Fibroblast of gingiva (primary cell): ENCODE measurements at places on chromosomes 3 and 15.

- DNase-seq = peak; percentile 90
Measured at GRCh38 chr3:39150803-39151631, 2.4 kb downstream of the CSRNP1 start.

DNA sequence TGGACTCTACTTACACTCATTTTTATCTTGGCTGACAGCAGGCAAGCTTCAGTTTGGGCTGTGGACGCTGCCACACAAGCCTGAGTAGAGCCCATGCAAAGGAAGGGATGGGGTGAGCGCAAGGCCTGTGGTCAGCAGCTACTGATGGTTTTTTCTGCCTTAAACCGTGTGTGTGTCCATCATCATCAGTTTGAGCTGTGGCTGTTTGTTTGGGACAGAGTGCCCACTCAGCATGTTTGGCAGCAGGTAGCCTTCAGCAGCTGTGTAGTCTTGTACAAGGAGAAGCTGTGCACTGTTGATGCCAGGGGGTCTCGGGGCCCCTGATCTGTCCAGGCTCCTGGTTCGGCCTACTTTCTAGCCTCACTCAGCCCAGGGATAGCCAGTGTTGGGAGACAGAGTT lies 3.5 kb downstream of the RBM15B start:
- DNase-seq = no peak

GRCh38 chr3:32310918-32311839 lies 72.7 kb downstream of the CMTM8 start:
- no peak for DNase-seq

- DNase-seq = no peak
Measured at GRCh38 chr3:2851835-2852234, 258.3 kb downstream of the IL5RA start.

DNA sequence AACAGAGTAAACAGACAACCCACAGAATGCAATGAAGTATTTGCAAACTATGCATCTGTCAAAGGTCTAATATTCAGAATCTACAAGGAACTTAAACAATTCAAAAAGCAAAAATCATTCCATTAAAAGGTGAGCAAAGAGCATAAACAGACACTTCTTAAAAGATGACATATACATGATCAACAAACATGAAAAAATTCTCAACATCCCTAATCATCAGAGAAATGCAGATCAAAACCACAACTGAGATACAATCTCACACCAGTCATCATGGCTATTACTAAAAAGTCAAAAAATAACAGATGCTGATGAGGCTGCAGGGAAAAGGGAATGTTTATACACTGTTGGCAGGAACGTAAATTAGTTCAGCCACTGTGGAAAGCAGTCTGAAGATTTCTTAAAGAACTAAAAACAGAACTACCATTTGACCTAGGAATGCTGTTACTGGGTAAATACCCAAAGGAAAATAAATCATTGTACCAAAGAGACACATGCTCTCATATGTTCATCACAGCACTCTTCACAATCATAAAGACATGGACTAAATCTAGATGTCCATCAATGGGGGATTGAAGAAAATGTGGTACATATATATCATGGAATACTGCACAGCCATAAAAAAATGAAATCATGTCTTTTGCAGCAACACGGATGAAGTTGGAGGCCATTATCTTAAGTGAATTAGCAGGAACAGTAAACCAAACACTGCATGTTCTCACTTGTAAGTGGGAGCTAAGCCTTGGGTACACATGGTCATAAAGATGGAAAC lies 393.3 kb upstream of the CBLB start:
- DNase-seq = peak; percentile 85

GRCh38 chr3:55984626-55985025 lies 483.6 kb downstream of the ERC2 start:
- DNase-seq = no peak

DNA sequence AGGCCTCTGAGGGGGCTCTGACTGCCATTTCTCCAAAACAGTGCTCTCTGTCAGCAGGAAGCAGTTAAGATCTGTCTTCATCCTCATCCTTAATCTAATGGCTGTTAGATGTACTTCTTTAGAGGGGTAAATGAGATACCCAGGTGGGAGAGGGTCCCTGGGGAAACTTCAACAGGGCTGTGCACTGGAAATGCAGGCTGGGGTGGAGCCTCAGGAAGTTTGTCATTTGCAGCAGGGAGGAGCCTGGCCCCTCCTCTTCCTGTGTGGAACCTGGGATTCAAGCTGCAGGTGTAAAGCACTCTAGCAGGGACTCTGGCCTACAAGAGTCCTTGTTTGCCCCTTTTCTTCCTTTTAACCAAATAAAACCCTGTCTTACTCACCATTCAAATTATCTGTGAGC lies 1173.6 kb downstream of the OTOL1 start:
- no peak for DNase-seq

DNA sequence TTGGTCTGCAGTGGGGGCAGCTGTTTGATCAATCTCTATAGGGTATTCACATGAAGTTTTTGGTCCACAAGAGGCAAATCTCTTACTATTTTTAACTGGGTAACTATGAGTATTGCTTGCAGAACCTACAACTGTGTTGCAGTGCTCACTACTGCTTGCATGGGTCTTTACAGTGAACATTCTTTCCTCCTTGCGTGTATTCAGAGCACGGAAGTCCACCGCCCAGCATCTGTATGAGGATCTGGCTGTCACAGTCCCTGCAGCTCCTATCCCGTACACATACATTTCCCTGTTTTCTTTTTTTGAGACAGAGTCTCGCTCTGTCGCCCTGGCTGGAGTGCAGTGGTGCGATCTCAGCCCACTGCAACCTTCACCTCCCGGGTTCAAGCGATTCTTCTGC lies 449.9 kb downstream of the FGF12 start:
- no peak for DNase-seq

DNA sequence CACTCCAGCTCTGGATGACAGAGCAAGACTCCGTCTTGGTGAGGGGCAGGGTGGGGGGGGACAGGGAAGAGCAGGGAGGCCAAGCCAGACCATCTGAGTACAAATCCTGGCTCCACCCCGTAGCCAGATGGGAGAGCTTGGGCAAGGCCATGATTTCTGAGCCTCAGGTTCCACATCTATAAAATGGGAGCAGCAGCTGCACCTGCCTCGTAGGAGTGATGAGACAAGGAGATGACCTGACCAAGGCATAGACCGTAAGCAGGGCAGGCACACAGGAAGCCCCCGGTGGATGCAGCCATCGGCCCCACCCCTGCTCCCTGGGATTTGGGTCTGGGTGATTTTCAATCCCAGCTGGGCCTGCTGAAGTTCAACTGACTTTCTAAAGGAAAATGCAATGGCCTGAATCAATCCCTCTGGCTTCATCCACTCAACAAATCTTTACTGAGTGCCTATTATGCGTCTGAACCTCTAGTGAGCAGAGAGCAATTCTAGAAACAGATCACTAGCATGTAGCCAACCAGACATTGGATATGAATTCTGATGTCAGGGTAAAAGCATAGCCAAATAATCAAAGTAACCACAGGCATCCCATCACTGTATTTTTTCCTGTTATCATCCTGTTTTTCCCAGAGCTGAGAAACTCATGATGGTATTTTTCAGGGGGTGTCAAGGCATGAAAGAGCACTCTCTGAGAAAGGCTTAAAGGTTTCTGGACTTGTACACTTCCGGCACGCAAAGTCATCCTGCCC lies 141.2 kb downstream of the NUP210 start:
- DNase-seq = no peak

- DNase-seq = no peak
Measured at GRCh38 chr15:49926740-49927139, 192.3 kb downstream of the ATP8B4 start.

- DNase-seq = no peak
Measured at GRCh38 chr15:73796331-73796831, 43.2 kb upstream of the INSYN1 start.

DNA sequence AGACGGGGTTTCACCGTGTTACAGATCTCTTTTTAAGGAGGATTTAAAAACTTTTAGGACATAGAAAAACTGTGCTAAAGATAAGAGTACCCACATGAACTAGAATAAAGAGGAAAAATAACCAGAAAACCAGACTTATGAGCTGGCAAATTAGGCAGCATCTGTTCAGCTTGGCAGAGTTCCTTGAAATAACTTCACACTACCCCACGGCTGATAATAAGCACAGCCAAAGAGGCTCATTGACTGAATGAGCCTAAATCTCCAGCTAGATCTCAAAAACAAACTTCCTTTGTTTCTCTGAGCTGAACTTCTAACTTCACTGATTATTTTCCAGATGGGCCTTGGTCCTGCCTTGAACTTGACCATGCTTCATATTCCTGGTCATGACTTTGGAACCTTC lies 26.7 kb upstream of the PIK3R4 start:
- DNase-seq = no peak

GRCh38 chr3:157916672-157917071 lies 189.5 kb downstream of the SHOX2 start:
- no peak for DNase-seq

DNA sequence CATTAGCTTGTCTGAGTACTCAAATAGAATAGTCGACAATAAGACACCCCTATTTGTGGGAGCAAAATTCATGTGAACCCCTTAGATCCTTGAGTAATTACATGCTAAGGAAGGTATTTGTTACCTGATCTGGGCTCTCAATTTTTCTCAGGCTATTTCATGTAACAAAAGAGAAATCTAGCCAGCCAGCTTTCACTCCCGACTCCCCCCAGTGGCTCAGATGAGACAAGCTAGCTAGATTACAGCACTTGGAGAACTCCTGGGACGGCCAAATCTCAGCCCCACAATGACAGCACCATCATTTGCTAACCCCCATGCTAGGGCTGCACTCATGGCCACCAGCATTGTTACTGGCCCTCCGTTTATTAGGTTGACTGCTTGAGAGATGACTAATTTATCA lies 41.3 kb downstream of the GLDN start:
- DNase-seq = peak; percentile 44

DNA sequence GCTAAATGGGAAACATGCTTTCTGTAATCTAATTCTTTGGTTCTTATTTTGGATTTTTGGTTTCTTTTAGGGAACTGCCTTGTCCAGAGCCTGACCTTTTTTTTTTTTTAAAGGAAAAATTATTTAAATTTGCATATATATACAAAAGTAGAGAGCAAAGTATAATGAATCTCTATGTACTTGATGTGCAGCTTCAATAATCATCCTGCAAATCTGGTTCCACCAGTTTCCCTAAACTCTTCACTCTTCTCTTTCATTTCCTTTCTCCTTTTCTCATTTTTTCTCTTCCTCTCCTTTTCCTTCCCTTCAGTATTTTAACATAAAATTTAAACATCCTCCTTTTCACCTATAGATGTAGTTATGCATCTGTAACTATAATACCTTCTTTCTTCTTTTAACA lies 82.5 kb downstream of the USP13 start:
- DNase-seq = no peak

DNA sequence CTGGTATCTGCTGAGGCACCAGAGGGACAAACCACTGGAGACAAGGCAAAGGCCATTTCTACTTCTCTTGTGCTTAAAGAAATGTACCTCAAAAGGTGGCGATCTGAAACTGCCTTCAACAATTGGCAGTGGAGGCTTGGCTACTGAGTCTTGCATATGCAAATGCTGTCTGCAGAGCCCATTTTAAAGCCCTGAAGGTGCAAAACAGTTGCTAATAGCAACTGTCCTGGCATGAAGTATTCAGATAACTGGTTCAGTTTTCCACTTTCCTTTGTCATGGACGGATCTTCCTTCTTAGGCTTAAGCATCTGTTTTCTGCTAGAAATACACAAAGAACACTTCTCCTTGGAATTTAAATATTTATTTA lies 71.4 kb upstream of the PSMD6 start:
- no peak for DNase-seq

DNA sequence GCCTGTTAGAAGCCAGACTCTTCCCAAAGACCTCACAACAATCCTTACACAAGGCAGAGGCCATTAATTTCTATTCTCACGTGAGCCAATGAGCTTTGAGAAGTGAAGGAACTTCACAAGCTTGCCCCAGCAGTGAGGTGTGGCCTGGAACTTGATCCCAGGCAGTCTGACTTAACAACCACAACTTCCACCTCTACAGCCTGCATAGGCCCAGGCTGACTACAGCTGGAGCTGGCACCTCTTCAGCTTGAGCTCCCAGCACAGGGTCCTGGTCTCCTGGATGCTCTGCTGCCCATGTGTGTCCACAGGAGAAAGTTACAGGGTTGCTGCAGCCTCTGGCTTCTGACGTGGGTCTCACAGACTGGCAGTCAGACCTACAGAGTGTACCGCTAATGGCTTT lies 111.0 kb downstream of the ERC2 start:
- DNase-seq = no peak

DNA sequence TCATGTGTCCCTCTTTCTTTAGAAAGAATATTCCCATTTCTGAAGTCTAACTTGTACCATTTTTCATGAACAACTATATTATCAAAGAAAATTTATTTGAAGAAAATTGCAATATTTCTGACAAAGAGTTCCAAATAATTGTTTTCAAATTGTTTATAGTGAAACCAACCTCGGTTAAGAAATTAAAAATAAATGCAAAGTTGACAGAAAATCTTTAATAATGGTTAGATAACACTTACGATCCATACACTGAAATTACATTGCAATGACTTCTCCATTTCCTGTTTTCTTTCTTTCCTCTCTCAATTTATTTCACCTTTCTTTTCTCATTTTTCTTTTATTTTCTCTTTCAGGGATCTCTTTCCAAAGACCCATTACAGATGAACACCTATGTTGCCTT lies 125.1 kb downstream of the STAC start:
- no peak for DNase-seq

GRCh38 chr3:146035366-146035765 lies 125.6 kb downstream of the PLOD2 start:
- DNase-seq = peak; percentile 78

GRCh38 chr15:32682569-32682968 lies 35.2 kb upstream of the GREM1 start:
- peak; percentile 93 for DNase-seq

DNA sequence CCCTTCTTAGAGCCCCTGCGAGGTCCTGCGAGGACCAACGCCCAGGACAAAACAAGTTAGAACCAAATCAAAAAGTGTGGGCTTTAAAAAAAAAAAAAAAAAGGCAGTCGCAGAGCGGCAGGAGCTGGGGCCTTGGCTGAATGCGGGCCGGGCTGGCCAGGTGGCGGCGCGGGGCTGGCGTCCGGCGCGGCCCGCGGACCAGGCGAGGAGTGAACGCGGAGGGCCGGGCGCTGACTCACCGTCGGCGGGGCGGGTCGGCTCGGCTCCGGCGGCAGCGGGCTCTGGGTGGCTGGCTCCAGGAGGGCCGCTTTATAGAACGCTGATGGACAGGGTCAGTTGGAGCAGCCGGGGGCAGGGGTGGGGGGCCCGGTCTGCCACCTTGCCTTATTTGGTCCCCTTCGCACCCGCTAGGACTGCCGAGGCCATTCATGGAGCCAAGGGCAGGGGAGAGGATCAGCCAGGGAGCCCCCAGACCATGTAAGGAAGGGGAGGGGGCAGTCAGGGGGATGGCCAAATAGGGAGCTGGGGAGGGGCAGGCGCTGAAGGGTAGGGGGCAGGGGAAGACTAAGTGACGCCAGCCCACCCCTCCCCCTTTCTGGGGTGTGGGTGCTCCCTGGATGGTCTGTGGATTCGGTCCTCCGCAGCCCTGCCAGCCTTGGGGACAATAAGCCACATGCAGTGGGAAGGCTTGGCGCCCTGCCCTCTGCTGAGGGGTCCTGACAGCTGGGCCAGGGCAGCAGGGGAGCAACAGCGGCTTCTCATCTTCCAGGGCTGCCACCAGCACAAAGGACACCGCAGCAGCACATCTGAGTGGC lies at the start of gene ACTC1:
Gene ACTC1 (minus strand): TSS at position 283 of the 815 bp plus-strand sequence. CDS start 741 bp downstream, outside the sequence.
- peak; percentile 29 for DNase-seq

- DNase-seq = peak; percentile 17
Measured at GRCh38 chr3:65751123-65751700, 287.5 kb downstream of the MAGI1 start.
